Omental fat pad (tissue), 4 donors: ENCODE measurements at places on chromosomes 1 and 21. TPM values are rescaled to one million over a fixed set of nuclear protein-coding genes. Genes with fewer than 3 reads are reported as not detected.

DNA sequence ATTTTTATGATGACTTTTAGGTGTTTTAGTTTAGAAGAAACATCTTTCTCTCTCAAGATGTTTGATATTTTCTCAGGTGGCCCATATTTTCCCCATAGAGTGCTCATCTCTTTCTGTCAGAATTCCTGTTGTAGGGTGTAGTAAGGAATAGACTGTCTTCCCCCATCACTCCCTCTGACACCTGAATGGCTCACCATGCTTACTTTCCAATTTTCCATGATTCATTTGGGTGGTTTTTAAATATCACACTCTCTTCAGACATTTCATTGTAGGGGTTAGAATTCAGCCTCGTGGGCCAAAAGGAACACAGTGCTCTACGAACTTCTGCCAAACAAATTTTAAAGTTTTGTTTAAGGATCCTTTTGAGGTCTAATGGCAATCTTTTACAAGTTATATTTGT is 24.0 kb downstream of the GIPC2 start:
- no peak for DNase-seq

- DNase-seq: no peak
These were observed 5.6 kb downstream of the ARHGAP29 start for GRCh38 chr1:94231746-94232145.

DNA sequence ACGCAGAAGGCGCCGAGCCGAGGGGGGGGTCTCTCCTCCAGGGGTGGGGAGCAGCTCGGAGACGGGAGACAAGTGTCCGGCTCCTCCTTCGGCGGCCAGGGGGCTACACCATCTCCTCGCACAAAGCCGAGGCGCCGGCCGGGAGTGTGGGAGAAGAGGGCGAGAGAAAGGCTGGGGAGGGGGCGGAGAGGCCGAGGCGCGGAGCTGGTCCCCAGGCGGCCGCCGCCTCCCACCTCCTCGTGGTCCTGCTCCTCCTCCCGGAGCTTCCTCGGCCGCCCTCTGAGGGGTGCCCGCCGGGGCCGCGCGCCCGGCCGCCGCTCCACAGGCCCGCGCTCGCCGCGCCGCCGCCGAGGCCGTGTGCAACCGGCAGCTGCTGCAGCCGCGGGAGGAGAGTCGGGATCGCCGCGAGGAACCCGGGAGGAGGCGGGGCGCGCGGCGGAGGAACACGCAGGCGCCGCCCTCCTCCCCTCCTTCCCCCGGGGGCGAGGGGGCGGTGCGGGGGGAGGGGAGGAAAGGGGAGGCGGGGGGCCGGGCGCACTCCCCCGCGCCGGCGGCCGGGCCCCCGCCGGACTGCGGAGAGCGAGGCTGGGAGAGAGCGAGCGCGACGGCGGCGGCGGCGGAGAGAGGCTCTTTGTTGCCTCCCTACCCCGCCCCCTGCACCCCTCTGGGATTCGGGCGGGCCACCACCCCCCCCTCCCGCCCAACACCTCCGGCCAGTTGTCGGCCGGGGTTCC is at the start of gene ENAH:
TSS of gene ENAH (minus strand) at position 395 of the 734 bp plus-strand sequence. CDS start 433 bp downstream, outside the sequence.
- no peak for DNase-seq

DNA sequence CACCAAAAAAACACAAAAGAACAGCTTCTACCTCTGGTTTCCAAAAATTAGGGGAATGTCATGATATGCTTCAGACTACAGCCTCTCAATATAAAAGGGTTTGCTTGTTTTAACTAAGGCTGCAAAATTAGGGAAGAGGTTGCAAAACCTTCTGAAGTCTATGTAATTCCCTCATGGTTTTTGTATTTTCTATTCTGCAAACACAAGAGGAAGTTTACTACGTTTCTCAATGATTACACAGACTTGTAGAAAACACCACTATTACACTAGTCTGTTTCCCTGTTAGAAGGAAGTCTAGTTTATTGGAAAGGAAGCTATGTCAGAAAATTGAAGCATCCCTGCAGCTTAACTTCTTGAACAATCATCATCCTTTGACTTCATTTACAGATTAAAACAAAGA is 229.7 kb upstream of the FMN2 start:
- DNase-seq: no peak

GRCh38 chr1:55420026-55420425 is 204.9 kb upstream of the USP24 start:
- DNase-seq: no peak

DNA sequence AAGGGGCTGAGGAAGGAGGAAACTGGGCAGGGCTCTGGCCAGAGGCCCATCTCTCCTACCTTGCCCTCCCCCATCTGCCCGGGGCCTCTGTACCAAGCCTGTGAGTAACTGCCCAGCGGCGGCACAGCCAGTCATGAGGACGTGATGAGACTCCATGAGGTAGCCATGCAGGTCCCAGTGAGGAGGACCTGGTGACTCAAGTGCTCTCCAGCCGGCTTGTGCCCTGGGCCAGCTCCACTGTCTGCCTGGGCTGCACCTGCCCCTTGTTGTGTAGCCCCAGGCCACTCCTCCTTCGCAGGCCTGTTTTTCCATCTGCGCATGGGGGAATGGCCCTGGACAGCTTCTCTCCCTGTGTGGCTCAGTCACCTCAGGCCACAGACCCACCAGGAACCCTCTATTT is 42.0 kb upstream of the PADI1 start:
- no peak for DNase-seq

DNA sequence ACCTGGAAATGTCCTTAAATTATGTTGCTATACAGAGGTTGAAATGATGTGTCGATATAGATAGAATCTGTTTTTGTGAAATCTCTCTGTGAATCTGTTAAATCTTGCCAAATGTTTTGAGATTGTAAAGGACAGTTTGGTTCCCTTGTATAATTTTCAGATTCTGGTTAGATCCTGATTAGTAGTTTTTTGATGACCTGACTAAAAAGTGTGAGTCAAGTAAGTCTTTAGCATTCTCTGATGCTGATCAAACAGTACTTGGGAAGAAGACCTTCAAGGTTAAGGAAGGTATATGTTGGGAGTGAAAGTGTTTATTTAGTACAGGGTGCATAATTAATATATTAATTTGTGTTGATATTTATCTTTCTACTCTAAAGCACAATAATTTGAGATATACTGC is 32.7 kb downstream of the DDI2 start:
- no peak for DNase-seq

DNA sequence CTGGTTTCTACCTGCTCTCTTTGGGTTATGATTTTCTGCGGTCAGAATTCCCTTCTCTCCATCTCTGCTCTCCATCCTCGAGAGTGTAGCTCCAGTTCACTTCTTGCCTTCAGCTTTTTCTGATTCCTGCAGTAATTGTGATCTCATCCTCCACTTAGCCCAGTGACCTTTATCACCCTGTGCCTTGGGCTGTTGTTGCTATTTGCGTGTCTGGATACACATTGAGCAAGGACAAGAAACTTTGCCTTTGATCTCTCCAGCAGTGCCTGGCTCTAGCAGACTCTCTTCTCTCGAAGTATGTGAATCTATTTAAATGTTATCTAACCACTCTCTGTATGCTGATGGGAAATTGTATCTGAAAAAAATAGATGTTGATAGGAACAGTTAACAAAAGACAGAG is 76.4 kb upstream of the MARK1 start:
- no peak for DNase-seq

DNA sequence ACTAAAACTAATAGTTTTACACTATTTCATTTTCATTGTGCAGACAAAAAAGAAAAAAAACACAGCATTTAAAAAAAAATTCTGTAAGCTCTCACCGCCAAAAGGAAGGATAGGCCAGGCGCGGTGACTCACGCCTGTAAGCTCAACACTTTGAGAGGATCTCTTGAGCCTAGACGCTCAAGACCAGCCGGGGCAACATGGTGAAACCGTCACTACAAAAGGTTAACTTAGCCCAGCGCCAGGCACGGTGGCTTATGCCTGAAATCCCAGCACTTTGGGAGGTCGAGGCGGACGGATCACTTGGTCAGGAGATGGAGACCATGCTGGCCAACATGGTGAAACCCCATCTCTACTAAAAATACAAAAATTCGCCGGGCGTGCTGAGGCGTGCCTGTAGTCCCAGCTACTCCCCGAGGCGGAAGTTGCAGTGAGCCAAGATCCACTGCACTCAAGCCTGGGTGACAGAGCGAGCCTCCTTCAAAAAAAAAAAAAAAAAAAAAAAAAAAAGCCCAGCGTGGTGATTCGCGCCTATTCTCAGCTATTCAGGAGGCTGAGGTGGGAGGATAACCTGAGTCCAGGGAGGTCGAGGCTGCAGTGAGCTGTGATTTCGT is 14.3 kb upstream of the SPEN start:
- DNase-seq: no peak

GRCh38 chr21:42199868-42200463 is 19.0 kb upstream of the ABCG1 start:
- DNase-seq: no peak

DNA sequence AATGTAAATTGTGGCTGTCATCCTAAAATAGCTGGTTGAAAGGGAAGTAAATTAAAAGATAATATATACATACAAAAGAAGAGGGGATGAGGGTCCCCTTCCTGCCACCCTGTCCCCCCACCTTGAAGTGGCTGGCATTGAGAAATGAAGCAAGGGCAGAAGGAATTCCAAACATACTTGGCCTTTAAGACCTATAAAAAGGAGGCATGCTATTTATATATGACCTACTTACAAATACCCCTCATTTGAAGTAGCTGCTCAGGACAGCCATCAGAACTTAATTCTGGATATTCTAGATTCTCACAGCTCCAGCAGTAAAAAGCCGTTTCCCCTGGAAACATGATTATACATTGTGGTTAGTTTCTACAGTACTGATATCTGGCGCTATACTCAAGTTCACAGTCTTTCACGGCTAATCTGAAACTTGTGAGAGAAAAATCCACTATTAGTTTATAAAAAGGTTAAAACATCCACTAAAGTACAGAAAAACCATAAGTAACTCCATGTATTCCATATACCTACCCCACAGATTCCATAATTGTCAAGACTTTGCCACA is 9.6 kb upstream of the MAP10 start:
- no peak for DNase-seq

- DNase-seq: no peak
These were observed 69.3 kb downstream of the KCTD3 start for GRCh38 chr1:215636258-215636965.

GRCh38 chr1:27416387-27417111 is 24.1 kb downstream of the GPR3 start:
- DNase-seq: no peak

GRCh38 chr1:210726621-210727020 is 397.9 kb downstream of the HHAT start:
- no peak for DNase-seq

DNA sequence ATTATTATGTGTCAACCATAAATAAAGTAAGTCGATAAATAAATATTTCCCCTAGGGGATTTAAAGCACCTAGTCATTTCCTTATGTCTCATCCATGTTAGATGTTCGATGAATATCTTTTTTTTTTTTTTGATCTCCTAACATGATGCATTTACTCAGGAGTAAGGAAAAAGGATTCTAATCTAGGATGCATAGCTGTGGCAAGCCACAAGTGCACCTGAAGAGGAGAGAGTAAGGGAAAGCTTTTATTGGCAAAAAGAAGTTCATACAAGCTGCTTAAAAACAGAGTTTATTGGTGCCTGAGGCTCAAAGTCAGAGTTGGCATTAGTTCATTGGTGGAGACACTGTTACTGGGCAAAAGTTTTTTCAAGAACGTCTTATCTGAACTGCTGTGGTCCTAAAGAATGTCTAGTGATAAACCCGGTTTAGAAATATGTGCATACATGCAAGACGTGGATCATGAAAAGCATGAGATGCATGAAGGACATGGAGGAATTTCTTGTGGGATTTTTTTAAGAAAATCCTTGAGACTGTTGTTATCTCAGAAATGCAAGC is 51.7 kb downstream of the SWT1 start:
- DNase-seq: no peak

GRCh38 chr1:70992521-70992920 is 55.1 kb downstream of the PTGER3 start:
- DNase-seq: no peak

GRCh38 chr1:101233495-101233894 is 3.3 kb upstream of the S1PR1 start:
- DNase-seq: no peak

DNA sequence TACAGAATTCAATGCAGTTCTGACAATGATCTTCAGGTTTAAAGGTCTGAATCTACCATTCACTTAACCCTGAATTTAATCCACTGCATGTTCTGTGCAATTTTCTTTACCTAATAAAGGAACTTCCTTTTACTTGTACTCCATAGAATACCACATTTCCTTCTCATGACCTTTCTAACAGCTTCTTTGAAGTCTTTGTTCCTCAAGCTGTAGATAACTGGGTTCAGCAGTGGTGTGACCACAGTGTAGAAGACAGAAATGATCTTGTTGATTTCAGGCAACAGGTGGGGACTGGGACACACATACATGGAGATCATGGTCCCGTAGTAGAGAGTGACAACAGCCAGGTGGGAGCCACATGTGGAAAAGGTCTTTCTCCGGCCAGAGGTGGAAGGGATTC is 878 bp downstream of the OR11L1 start:
- DNase-seq: no peak

DNA sequence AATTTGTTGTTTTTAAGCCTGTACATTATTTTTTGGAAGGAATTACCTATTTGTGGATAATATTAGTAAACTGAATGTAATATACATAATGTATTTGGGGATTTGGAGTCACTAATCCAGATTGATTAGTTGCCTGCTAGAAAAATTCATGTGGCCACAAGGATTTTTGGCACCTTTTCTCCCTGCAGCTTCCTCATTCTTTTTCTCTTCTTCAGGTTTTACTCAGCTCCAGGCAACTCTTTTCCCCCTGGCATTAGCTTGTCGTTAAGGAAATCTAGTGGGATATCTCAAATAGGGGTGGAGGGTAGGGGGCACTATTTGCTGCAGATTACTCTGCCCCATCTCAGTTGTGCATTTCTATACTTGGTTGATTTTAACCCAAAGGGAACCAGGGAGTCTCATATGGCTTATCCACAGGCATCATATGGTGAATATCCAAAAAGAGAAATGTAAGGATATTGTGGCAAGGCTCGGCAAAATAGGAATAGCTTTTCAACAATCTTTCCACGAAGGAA is 203.1 kb downstream of the NFIA start:
- no peak for DNase-seq

DNA sequence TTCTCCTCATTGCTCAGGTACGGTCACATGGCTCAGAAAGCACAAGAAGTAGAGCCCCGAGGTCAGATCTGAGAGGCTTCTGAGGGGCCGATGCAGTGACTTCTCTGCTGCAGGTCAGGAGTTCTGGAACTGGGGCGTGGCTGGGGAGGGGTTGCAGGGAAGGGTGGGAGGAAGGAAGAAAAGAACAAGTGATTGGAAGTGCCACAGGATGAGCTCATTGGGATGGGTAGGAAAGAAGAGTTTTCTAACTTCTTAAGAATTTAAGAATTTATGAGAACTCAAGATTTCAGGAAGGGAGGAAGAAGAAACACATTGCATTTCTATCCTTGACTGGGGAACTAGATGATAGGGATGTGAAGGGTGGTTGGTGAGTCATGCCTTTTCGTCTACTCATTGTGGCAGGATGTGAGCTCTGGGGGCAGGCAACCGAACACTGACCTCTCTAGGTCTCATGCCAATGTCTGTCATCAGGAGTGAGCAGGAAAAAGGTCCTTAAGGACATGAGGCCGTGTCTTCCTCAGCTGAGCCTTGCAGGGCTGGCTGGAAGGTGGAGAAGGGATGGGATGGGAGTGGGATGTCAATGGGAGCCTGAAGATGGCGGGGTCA is 497 bp downstream of the FCRLB start:
- DNase-seq: no peak

GRCh38 chr1:226533220-226533619 is 15.3 kb upstream of the STUM start:
- no peak for DNase-seq

GRCh38 chr1:171212607-171213351 is 27.7 kb downstream of the FMO2 start:
- DNase-seq: no peak

KRTAP19-5 gene
- total RNA-seq: not detected

AGT gene
- total RNA-seq: 5.4 TPM

TP73 gene
- total RNA-seq: not detected

BTG2 gene
- 214 TPM for total RNA-seq

AGMAT gene
- total RNA-seq: 0.44 TPM

ENSA gene
- total RNA-seq: 173 TPM

TCEA3 gene
- total RNA-seq: 5.0 TPM
